ENCODE measurements at places on chromosomes 11 and 22. TPM values are rescaled to one million over a fixed set of nuclear protein-coding genes. Genes with fewer than 3 reads are reported as not detected.

DNA sequence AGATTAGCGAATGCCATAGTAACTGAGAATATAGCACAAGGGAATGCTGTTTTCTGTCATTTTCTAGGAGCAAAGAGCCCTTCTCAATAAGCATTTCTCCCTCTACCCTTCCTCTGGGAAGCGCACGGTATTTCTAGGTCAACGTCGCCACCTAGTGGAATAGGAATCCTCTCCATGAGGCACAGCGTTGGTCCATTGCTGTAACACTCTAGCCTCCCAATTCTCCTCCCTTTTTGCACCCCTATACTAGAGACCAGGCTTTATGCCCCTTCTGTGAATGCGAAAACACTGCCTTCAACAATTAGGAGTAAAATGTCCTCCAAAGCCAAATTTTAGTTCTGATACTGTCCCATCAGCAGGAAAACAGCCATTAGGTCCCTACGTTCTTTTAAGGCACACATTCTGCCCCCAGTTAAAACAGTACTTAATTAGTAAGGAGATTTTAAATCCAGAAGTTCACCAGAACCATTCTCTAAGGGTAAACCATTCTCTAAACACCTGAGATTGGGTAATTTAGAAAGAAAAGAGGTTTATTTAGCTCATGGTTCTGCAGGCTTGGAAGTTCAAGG, 12.8 kb upstream of the HYLS1 start:
- no peak for DNase-seq

Gene NOX4
- 9.8 TPM for total RNA-seq

GRCh38 chr11:72736452-72737069, 15.6 kb downstream of the ARAP1 start:
- no peak for DNase-seq

DNA sequence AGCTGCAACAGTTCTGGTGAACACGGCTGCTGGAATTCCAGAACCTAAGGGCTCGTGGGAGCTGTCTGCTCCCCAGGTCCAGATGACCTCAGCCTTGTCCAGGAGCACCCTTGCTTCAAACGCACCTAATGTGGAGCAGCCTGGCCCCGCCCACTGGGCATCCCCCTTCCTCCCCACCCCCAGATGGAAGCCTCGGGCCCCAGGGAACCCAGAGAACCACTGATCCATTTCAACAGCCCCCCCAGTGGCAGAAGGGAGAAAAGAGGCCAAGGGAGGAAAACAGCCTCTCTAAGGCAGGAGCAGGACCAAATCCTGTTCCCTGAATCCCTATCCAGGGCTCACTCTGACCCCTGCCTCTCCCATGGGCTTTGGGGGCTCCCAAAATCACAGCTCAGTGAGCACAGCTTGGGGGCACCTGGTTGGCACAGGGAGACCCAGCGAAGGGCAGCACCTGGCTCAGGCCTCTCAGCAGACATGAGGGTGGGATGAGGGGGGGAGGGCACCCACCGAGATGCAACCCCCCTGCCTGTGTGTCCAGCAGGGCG, 1.2 kb downstream of the CYTH4 start:
- no peak for DNase-seq

DNA sequence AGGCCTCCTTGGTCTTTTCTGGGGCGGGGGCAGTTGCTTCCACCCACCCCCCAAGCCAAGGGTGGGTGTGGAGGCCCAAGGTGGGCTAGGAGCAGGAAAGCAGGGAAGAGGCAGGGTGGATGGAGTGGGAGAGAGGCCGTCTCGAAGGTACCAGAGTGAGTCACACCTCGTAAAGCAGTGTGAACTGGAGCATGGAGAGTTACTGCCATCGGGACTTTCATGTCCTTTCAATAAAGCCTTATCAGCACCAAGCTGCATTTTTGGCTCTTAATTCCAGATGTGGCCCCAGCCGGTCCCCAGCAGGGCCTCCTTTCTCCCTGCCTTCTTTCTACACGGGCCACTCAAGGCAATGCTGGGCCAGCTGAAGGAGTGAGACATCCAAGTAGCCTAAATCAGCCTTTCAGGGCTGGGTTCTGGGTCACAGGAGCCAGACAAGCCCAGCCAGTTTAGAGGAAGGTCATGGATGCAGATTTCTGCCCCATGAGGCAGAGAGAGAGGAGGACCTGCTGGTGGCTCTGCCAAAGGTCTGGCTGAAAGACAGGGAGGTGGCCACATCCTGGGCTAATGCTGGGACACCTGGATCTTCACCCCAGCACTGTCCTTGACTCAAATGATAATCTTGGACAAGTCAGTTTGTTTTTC, 59.0 kb upstream of the CD82 start:
- no peak for DNase-seq

Gene PRR33
- total RNA-seq, result not detected
